ENCODE measurements at places on chromosomes 4 and X.

DNA sequence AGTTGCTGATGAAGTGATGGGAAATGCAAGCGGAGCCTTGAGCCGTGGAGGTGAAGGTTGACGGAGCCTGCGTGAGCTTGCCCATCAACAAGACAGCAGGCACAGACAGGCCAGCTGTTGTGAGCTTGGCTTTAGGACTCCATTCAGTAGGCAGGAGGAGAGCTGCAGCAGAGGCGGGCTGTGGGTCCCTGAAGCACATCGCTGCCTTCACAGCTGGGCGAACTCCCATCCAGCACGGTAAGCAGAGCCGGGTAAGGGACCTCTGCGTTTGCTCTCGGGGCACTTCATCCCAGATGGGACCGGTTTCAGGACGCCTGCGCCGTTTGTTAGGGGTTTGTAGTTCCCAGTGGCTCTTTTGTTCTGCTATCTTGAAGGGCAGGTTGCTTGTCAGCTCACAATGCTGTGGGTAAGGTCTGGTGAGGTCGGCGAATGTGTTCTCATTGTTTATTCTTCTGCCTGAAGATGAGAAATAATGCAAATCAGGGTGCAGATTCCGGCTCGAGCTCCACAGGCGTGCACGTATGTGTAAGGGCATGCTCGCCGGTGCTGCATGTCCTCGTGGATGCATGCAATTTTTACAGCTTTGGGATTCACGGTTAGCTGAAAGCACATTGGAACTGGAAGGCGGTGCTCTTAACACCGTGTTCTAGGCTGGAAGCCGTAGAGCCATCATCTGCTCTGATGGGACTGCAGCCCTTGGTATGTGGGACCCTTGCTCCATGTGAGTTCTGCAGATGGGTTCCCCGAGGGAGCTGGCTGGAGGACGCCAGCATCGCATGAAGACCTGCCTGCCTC lies 54.6 kb upstream of the CLDN34 start:
- peak; percentile 50 for DNase-seq

DNA sequence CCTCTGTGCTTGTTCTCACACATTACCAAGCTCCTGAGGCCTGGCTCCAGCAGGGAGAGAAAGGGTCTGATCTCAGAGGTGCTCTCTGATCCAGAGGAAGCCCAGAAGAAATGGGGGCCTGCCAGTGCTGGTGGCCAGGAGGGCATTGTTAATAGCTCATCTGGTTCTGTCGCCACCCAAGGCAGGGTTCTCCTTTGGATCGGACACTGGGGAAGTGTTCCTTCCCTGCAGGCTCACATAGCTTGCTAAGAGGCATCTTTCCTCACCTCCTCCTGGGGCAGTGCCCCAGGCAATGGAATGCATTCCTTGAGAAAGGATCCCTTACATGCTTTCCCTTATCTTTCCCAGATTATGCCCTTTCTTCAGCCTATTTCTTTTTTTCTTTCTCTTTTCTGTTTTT lies 53.8 kb downstream of the RBM47 start:
- DNase-seq: no peak

DNA sequence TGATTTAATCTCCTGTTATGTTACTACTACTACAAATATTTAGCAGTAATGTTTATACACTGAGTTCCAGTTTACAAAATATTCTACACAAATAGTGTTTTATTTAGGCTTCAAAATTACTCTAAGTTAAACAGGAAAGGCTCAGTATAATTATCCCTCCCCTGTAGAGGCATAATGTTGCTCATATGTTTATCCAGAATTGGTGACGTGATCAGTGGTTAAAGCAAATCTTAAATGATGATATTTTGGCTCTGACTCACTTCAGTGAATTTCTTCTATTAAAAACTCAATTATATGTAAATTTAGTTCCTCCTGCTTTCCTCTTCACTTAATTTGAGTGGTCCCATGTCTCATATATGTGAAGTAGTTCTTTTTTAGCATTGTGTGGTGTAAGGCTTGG lies 438.5 kb downstream of the ADGRL3 start:
- DNase-seq: no peak

DNA sequence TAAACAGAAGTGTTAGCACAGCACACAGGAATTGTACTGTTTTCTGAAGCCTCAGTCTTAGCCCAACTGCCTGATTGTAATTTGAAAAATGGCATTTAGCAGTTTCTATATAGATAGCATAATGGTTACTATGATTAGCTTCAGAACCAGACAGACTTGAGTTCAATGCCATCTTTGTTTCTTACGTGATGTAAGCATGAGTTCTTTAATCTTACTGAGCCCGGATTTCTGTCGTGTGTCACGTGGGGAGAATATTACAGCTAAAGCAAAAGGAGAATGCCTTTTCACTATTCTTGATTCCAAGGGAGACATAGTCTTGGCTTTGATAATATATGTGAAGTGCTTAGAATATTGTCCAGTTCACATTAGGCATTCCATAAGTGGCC lies 407.3 kb downstream of the STIM2 start:
- no peak for DNase-seq

DNA sequence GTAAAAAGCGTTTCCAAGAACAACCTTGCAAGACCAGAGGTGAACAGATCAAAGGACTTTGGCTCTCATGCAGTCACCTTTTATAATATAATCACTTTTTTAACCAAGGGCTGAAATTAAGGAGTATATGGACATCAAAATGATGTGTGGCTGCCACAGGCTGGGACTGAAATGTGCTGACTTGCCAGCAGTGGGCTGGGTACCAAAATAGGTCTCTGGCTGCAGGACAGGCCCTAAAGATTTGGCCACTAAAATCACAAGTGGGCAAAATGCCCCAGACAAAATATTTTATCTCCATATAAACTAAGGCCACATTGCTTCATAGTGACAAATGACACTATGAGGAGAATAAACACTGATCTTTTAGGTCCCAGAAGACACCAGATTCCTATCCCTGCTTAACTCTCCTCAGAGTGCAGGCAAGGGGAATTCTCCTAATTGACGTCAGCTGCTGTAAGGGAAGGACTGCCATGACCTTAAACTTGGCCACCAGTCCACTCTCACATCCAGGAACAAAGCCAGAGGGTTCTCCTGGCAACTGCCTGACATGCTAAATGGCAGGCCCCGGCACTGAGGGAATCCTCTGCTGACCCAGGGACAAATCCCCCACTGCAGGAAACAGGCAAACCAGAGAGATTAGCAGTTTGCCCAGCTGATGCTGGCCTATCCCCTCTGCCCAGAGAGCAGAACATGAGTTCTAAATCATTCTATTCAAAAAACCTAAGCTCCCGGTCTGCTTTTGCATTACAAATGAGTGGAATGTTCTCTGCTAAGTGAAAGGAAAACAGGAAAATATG lies 155.8 kb downstream of the PPP3CA start:
- DNase-seq: no peak

DNA sequence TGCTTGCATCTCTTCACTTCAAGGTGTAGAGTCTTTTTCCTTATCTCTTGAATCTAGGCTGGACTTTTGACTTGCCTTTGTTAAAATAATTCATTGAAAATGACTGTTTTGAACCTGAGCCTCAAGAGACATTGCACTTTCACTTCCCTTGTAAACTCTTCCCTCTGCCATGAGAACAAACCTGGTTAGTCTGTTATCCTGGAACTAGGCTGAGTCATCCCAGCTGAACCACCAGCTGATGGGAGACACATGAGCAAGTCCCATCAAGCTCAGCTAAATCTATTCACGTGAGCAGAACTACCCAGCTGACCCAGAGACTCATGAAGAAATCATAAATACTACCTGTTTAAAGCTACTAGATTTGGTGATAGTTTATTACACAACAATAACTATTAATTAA lies 202.3 kb upstream of the CENPE start:
- no peak for DNase-seq

DNA sequence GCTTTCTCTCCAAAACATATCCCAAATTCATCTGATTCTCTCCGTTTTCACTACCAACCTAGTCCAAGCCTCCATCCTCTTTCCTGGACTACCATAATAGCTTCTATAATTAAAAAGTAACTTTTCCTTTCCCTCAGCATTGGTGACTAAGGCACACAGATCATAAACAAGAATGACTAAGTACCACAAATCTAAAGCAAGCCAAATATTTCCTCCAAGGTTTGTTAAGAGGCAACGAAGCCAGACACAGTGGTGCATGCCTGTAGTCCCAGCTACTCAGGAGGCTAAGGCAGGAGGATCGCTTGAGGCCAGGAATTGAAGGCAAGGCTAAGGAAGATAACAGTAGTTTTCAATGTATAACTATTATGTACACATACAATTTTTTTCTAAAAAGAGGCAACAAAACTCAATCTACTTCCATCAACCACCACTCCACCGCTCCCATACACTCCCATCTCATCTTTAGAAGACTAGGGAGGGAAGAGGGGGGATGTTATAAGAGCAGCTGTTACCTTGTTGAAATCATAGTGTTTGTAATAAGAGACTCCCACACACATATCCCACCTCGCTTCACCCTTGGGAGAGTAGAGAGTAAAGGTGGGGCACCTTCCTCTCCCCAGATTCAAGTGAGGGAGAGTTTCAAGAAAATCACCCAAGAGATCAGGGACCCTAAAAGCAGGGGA lies 4.2 kb upstream of the JCHAIN start:
- DNase-seq: no peak

DNA sequence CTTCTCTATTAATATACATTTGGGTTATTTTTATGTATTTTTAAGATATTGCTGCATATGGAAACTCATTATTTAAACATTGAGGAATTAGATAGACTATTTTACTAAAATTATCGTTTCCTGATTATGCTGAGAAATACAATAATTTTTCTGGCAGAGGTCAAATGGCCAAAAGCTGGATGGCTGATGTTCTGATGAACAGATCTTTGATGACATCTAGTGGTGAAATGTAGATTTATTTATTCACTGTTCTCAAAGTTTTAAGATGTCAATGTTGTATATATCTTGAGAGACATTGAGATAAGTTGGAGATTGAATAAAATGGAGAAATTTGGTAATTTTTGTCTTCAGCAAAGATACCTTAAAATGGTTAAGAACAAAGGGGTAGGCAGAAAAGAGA lies 96.2 kb downstream of the UGT8 start:
- DNase-seq: peak; percentile 25

GRCh38 chr4:14446904-14447303 lies 555.4 kb upstream of the CPEB2 start:
- no peak for DNase-seq

DNA sequence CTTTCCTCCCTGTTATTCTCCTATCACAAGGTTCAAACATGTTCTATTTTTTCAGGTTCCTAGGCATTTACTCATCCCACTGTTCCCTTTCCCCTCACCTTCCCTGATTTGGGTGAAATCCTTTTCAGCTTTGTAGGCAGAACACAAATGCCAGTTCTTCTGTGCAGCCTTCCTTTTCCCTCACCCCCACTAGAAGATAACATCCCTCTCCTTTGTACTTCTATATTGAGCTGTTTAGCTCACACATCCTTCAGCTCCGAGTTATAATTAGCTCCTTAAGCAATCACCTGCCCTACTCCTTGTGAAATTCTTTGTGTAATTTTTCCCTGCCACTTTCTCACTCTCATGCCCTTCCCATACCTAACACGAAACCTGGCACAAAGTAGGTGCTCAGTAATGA lies 240.9 kb downstream of the AR start:
- DNase-seq: no peak

- no peak for DNase-seq
These were observed 202.9 kb upstream of the BOD1L1 start for GRCh38 chr4:13830449-13830848.

DNA sequence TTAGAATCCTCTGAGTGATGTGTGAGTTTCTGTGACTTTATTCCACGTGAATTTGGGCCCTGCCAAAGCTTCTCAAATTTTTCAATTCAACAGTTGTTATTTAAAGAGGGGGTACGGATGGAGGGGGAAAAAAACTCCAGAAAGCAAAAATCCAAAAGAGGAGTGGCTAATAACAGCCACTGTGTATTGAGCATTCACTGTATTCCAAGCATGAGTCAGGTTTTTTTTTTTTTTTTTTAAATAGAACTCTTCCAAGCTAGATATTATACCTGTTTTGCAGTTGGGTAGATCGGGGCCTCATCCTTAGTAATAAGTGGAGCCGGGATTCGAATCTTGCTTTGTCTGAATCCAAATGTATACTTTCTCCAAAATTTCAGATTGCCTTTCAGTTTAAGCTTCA lies 6.4 kb upstream of the RHOH start:
- no peak for DNase-seq

DNA sequence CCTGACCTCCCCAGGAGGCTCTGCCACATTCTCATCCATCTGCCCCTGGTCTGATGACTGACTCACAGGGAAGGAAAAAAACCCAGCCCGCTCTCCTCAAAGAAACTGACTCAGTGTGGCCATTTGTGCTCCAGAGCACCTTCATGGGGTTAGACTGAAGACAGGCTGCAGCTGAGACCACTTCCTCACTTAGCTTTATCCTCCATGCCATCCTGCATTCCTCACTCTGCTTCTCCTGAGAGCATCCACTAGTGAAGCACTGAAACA lies 35.9 kb upstream of the HPSE start:
- DNase-seq: no peak

DNA sequence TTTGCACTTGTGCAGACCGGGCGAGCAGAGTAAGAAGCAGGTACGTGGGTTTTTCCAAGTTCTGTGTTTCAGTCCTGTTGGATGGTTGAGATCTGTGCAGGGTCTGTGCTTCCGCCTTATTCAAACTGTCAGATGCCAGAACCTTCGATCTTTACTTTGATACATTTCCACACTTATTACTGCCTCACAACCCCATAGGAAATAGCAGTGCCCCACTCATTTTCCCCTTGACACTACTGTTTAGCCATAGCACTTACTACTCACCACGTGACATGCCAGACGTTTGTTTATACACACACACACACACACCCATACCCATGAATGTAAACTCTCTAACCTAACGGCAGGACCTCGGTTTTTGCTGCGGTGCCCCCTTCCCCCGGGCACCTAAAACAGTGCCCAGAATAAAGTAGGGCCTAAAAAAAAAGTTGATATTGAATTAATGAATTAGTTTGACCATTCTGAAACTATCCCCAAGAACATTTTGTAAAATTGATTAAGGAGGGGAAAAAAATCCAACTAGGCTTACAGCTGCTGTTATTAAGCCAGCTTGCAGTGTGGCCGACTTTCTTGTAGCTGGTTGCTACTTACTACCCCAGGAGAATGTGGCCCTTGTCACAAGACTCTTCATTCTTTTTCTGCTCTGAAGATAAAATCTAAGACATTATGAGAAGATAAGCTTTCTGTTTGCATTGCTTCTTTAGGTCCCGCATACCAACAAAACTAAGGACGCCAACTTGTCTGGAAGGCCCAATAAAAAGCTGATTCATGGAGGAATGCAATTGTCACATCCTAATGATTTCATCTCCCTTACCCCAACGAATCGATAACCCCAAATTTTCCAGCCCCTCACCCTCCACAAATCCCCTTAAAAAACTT lies 704 bp upstream of the SEPSECS start:
- DNase-seq: no peak

GRCh38 chr4:151559595-151559994 lies 150.6 kb downstream of the FHIP1A start:
- no peak for DNase-seq
